ENCODE measurements at places on chromosomes 11 and 22.
A peak's percentile ranks its signal among the peaks of the same experiment; 100 is the strongest.

DNA sequence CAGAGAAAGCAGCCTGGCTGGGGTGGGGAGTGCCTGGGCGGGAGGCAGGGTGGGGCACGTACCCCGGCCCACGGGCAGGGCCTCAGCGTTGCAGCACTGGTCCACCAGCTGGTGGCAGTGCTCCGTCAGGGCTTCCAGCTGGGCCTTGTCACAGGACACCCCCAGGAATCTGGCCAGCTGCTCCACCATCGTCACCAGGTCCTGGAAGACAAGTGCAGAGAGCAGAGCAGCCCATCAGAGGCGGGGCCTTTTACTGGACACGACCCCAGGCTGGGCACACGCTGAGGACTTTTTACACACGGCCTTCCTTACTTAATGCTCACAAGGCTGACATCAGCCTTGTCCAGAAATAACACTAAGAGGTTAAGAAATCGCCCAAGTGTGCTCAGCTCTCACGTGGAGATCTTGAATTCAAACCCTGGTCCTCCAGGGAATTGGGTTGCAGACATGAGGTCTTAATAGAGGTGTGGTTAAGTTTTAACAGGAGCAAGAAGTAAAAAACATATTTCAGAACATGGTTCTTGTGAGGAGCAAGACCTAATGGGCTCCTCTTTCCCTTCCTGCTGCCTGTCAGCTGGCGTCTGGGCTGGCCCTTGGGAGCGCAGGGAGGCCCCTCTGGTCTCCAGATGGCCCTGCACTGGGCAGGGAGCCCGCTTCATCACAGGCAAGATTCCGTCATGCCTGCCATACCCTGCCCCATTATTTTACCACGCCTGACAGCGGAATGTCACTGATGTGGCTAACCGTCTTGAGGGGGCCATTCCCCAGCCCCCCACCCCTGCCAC is 17.1 kb upstream of the EFCAB6 start:
- no peak for DNase-seq

GRCh38 chr22:50626314-50626849 is 1.6 kb downstream of the ARSA start:
- no peak for DNase-seq

DNA sequence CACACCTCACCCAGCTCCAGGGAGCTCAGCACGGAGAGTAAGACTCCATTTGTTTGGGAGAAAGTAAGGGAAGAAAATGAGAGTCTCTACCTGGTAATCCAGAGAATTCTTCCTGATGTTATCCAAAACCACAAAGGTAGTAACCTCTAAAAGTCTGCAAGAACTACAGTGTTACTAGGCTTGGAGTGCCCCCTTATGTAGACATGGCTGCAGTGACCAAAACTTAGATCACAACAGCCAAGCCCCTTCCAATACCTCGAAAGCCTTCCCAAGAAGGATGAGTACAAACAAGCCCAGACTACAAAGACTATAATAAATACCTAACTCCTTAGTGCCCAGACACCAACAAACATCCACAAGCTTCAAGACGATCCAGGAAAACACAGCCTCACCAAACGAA is 4.9 kb downstream of the UBE2L6 start:
- no peak for DNase-seq

DNA sequence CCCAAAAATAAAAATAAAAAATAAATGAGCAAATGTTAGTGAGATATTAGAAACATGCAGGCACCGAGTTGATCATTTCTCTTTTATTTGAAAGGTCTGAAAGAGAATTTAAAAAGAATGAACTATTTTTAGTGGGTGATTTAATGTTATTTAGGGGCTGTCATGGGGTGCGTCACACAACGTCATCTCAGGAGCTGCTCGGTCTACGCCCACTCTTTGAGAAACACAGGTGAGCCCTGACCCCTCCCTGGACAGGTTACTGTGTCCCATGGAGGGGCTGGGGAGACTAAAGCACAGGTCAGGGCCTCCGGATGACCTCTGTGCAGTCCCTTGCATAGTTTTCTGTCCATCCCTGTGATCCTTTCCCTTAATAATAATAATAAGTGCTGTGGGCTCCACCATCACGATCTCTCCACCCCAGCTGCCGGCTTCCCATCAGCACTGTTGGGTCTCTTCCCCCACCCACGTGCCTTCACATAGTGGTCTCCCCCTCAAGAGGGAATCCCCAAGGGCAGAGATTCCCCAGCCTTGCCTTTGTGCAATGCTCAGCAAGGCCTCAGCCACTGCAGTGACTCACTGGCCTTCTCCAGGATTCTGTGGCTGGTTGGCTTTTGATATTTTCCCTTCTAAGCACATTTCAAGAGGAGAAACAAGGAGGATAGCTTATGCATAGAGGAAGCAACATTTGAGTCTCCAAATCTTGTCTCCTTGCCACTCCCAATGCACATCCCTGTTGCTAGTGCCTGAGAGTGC is 159.9 kb downstream of the TTC17 start:
- no peak for DNase-seq

DNA sequence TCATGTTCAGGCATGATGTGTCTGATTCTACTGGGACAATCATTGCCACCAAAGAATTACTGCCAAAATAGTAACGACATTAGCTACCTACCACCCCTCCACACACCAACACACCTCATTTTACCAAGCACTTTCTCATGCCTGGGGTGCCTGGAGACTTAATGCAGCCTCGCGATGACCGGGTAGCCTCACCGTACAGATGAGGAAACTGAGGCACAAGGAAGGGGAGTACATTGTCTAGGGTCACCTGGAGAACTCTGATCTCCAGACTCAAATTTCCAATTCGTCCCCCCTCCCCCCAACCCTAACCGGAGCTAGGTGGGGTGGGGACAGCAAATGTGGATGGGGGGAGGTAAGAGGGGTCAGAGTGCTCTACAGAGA is 2.7 kb upstream of the RTN4RL2 start:
- DNase-seq = no peak

DNA sequence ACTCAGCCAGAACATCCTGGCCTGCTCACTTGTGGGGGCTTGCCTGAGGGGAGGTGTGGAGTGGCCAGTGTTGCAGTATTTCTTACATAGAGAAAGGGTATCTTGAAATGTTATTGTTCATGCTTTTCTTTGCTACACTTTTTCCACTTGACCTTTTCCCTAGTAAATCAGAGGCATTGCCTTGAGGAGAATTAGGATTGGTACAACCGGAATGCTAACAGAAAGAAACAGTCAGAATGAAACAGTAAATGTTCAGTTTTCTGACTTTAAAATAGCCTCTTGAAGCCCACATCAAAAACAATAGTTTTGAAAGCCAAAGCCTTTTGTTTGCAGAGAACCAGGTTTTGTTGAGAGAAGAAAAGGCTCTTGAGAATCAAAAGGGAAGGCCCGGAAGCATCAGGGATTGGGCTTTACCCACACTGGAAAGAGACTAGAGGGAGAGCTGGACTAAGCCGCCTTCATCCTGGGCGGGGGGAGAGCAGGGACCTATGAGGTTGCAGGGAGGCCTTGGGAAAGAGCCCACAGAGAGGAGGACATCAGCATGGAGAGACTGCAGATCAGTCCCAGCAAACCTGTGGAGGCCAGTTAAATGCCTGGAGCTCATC is 12.4 kb downstream of the ADM start:
- no peak for DNase-seq

GRCh38 chr11:1082728-1083620 is 8.3 kb downstream of the MUC2 start:
- DNase-seq = no peak

DNA sequence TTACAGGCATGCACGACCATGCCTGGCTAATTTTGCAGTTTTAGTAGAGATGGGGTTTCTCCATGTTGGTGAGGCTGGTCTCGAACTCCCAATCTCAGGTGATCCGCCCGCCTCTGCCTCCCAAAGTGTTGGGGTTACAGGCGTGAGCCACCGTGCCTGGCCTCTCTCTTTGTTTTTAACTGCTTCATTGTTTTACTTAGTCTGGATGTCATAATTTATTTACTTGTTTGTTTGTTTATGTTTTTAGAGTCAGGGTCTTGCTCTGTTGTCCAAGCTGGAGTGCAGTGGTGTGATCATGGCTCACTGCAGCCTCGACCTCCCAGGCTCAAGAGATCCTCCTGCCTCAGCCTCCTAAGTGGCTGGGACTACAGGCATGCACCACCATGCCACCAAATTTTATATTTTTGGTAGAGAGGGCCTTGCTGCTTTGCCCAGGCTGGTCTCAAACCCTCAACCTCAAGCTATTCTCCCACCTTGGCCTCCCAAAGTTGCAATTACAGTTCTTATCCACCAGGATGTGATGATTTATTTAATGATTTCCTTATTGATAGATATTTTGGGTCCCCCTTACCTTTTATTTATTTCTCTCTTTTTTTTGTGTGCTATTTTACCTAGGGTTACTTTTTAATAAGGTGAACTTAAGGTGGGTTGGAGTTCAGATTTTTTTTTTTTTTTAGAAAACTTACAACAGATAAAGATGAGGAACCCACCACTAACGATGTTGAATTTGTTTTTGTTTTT is 52.6 kb upstream of the ADA2 start:
- DNase-seq = no peak

GRCh38 chr11:120793150-120793549 is 230.8 kb upstream of the TBCEL start:
- no peak for DNase-seq

GRCh38 chr11:117868815-117869561 is 7.5 kb downstream of the FXYD6 start:
- no peak for DNase-seq

- no peak for DNase-seq
Measured at GRCh38 chr11:73215191-73216134, 2.6 kb upstream of the P2RY2 start.

DNA sequence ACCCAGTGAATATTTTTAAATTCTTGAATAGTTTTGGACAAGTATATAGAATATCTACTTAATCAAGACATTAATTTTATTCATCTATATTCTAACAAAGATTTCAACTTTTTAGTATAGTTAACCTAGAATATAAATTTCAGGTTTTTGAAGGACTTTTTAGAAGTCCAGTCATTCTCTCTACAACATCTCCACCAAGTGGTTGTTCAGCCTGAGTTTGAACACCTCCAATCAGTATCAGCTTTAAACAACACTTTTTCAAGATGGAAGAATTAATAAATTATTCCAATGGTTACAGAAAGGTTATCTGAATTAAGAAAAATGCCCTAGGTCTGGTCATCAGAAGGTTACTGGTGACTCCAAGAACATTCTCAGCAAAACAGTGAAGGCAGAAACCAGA is 31.8 kb downstream of the EIF3M start:
- no peak for DNase-seq

GRCh38 chr22:26481694-26482093 is 1.9 kb downstream of the HPS4 start:
- no peak for DNase-seq

DNA sequence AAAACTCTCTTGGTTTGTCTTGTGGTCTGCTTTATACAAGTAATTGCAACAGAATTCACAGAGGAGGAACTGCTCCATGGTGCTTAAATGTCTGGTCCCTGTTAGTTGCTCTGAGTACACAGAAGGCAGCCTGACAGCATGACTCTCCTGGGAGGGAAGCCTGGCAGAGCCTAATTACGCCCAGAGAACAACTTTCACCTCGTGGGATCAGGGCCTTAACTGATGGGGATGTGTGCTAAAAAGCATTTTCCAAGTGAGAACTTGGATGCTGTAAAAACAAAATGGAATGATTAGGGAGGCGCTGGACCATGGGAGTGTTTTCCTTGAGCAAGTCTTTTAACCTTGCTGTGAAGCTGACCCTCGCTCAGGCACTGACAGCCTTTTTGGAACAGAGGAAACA is 154.0 kb upstream of the TENM4 start:
- no peak for DNase-seq

DNA sequence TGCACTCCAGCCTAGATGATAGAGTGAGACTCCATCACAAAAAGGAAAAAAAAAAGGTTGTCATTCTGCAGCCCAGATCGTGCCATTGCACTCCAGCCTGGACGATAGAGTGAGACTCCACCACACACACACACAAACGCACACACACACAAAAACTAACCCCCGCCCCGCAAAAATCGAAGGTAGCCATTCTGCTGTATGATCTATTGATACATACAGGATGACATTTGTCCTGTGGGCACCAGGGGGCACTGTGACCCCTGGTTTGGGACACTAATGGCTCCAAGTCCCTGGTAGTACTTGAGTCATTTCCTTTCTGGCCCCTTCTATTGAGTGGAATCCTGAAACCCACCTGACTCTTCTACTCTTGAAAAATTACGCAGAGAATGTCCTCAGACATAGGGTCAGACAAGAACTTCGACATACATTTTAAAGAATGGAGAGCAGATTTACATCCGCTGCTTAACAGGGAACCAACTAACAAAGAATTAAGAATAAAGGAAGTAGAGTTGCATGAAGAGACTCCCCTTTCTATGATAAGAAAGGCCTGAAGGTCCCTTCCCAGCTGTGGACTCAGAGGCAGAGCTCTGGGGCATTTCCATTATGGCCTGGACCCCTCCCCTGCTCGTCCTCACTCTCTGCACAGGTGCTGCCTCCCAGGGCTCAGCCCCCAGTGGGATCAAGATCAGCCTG is 35.0 kb upstream of the PRAME start:
- peak; percentile 45 for DNase-seq

- no peak for DNase-seq
Measured at GRCh38 chr11:64103277-64103985, 62.5 kb downstream of the MACROD1 start.

DNA sequence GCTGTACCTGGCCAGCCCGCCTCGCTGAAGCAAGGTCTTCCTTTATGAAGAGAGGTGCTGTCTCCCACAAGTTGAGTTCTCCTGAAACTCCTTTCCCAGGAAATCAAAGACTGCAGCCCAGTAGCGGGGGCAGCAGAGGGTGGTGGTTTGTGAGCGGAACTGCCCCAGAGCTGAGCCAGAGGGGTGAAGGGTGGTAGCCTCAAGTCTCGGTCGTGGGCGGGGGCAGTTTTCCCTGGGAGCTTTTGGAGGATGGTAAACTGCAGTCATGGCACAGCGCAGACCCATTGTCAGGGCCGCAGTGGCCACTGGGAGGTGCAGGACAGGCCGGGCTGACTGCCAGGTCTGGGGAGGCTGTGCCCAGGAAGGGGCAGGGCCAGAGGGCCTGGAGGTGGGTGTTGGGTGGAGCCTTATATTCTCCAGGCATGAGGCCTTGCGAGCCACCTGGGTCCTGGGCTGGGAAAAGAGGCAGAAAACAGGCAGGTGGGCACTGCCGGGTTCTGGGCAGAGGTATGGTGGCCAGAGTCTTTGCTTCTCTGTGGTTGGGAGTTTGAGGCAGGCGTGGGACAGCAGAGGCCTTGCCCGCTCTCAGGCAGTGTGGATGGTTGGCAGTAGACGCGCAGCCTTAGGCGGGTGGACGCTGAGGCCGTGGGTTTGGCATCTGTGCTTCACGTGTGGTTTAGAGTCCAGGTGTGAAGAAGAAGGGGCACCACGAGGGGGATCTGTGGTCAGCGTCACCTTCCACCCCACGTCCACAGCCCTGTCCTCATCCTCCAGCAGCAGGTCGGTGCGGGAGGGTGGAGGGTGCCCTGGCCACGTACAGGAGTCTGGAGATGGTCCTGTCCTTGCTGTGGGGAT is 1176.4 kb downstream of the BRD1 start:
- no peak for DNase-seq

Measured in GDM1 (cell line).